ENCODE measurements at places on chromosomes 5 and 9. TPM values are rescaled to one million over a fixed set of nuclear protein-coding genes. Genes with fewer than 3 reads are reported as not detected.

SLC6A18 gene
- not detected for total RNA-seq

CARD6 gene
- 24.1 TPM for total RNA-seq

NSG2 gene
- total RNA-seq, result not detected

LCN1 gene
- total RNA-seq, result not detected

PCDHA1 gene
- total RNA-seq, result not detected

ZDHHC21 gene
- total RNA-seq, result 20.7 TPM

ADGRV1 gene
- total RNA-seq, result 47.1 TPM

FRMPD1 gene
- not detected for total RNA-seq

- no peaks in the 10 kb centered on the region for H3K36me3 ChIP-seq
- no peaks in the 10 kb centered on the region for H3K4me1 ChIP-seq
These were observed 351.4 kb downstream of the SEMA5A start for GRCh38 chr5:9194509-9194908.

DNA sequence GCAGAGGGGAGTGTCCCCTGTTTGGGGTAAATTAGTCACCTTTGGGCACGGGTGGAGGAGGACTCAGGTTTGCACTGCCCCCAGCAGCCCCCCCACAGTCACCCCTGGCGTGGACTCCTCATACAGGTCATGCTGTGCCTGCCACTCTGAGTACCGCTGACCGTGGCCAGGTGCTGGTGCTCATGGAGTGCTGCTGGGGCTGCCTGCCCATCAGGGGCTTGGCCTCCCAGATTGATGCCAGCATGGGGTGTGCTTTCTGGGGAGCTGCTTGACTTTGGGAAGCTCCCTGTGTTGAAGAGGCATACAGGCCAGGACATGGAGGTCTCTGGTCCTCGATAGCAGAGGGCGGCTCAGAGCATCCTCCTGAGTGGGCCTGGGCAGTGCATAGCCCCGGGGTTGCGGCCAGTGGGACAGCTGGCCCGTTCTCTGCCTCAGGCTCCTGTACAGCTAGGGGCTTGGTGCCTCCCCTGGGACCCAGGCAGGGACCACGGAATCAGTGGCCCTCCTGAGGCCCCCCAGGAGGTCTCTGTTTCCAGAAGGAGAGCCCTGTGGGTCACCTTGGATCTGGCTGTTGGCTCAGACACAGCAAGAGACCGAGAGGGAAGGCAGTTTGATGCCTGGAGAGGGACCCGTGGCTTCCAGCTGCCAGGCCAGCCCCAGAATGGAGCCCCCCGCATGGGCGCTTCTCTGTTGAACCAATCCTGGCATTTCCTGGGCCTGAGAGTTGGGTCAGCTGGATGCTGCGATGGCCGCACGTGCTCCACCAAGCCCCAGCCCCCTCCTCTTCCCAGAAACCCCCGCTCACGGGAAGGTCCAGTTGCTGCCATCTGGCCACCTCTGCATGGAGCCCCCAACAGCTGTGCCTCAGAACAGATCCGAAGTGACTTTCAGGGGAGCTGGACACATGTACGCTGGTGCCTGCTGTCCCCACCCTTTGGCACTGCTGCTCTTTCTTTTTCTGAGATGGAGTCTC lies 6.1 kb upstream of the AJM1 start:
- H3K4me1 ChIP-seq, result no peaks in the 10 kb centered on the region
- no peak overlapping the region for H3K4me3 ChIP-seq
- H3K36me3 ChIP-seq, result peaks cover 26% of the 10 kb centered on the region
- no peak overlapping the region for H3K27ac ChIP-seq
- no peaks in the 10 kb centered on the region for H3K27me3 ChIP-seq

DNA sequence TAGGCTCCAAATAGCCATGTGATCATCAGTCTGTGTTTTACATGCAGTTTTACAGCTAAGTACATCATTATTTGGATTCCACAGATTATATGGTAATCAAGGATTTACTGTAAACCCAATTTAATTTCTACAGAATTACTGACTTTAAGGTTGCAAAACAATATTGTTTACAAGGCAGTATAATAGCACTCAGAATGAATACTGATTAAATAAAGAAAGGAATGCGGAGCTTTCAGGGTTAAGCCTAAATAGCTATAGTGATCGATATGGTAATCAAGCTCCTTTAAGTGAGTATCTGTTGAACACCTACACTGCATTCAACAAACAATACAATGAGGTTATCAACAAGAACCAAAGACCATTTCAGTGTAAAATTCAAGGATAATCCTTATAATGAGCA lies 64.3 kb downstream of the DMAC1 start:
- H3K27me3 ChIP-seq, result no peaks in the 10 kb centered on the region
- H3K4me3 ChIP-seq, result no peak overlapping the region
- H3K27ac ChIP-seq, result no peak overlapping the region
- no peak for DNase-seq
- H3K4me1 ChIP-seq, result no peaks in the 10 kb centered on the region

DNA sequence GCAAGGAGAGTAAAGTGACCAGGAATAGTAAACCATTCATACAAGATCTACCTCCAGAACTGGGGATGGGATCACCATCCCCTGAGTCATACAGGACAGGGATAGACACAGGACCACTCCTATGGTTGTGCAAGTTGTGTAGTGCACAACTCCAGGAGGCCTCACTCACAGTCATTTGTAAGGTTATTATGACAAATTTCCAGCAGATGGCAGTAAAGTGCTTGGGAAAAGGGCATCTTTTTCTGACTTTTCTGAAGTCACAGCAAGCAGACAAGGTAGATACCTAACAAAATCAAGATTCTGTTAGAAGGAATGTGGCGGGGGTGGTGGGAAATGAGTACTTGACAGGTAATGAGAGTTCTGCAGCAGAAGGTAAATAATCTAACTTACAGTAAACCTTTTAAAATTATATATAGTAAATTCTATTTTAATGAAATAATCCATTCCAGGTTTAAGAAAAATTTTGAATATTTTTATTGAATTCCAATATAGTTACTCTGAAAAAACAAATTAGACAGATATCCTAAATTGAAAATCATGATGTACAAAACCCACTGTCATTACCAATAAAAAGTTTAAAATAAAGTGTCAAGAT lies 16.7 kb upstream of the KIF27 start:
- no peak for DNase-seq
- H3K27ac ChIP-seq, result no peak overlapping the region
- H3K4me3 ChIP-seq, result no peak overlapping the region
- no peaks in the 10 kb centered on the region for H3K27me3 ChIP-seq

- no peak overlapping the region for H3K4me3 ChIP-seq
- H3K27ac ChIP-seq, result peak overlapping the region; percentile 39
- peaks cover 15% of the 10 kb centered on the region for H3K4me1 ChIP-seq
- peak; percentile 66 for DNase-seq
- H3K36me3 ChIP-seq, result no peaks in the 10 kb centered on the region
These were observed 52.3 kb downstream of the TLE4 start for GRCh38 chr9:79623799-79624721.

DNA sequence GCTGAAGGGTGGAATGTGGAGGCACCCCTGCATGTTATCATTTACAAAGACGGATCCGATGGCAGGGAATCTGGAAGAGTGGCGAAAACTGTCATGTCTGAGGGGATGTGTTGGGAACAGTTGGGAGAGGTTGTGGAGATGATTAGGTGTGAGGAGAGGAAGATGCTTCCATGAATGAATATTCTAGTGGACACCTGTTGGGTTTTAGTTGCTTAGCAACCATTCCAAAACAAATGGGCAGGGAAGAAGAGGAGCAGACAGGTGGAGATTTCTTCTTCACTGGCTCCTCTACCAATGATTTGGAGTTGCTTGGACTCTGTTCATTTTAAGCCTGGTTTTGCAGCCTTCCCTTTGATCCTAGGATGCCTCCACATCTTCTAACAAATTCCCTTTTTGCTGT lies 465.3 kb upstream of the CLINT1 start:
- no peaks in the 10 kb centered on the region for H3K27me3 ChIP-seq
- no peak overlapping the region for H3K27ac ChIP-seq
- DNase-seq, result no peak
- H3K4me1 ChIP-seq, result no peaks in the 10 kb centered on the region
- no peak overlapping the region for H3K4me3 ChIP-seq
- H3K36me3 ChIP-seq, result no peaks in the 10 kb centered on the region

- H3K27me3 ChIP-seq, result peaks cover 59% of the 10 kb centered on the region
- peaks cover 22% of the 10 kb centered on the region for H3K4me1 ChIP-seq
- H3K4me3 ChIP-seq, result no peak overlapping the region
- H3K27ac ChIP-seq, result no peak overlapping the region
- no peaks in the 10 kb centered on the region for H3K36me3 ChIP-seq
These were observed 1.6 kb downstream of the ENTPD2 start for GRCh38 chr9:137052293-137052692.

DNA sequence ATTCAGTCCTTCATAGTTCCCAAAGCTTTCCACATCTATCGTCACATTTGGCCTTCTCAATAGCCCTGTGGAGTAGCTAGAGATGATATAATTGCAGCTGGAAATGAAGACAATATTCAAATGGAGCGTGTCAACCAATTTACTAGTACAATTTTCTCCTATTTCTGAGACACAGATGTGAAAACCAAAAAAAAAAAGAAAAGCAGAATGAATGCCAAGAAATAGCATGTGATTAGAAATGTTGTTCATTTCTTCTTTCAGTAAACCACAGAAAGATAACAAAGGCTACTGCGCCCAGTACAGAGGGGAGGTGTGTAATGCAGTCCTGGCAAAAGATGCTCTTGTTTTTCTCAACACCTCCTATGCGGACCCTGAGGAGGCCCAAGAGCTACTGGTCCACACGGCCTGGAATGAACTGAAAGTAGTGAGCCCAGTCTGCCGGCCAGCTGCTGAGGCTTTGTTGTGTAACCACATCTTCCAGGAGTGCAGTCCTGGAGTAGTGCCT lies 99.0 kb downstream of the MUSK start:
- H3K27me3 ChIP-seq, result no peaks in the 10 kb centered on the region
- no peak for DNase-seq
- no peaks in the 10 kb centered on the region for H3K36me3 ChIP-seq
- no peak overlapping the region for H3K4me3 ChIP-seq
